ENCODE measurements at places on chromosomes 11 and 22.

GRCh38 chr22:49551446-49551845 lies 276.2 kb downstream of the BRD1 start:
- no peak overlapping the region for H3K4me3 ChIP-seq
- no peaks in the 10 kb centered on the region for H3K27me3 ChIP-seq
- DNase-seq: no peak
- no peak overlapping the region for H3K27ac ChIP-seq

DNA sequence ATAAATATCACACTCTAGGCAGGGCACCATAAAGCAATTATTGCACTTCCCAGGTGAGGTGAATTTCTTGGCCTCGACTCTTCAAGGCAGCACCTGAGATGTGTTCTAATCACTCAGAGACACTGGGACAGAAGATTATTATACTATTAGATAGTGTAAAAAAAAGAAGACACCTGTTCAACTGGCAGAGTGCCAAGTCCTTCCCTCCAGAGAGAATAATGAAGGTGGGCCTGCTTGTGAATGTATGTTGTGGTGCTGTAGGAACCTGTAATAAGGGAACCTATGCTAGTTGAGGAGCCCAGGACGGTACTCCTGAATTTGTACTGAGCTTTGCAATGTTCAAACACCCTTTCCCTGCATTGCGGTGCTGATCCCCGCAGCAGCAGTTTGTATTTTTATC lies 107.5 kb downstream of the NXPE2 start:
- no peak overlapping the region for H3K4me3 ChIP-seq
- no peaks in the 10 kb centered on the region for H3K36me3 ChIP-seq
- H3K4me1 ChIP-seq: no peaks in the 10 kb centered on the region
- no peak overlapping the region for H3K27ac ChIP-seq
- DNase-seq: no peak
- H3K27me3 ChIP-seq: peaks cover 8% of the 10 kb centered on the region

GRCh38 chr11:103202048-103202651 lies 92.9 kb downstream of the DYNC2H1 start:
- no peak overlapping the region for H3K27ac ChIP-seq
- no peaks in the 10 kb centered on the region for H3K27me3 ChIP-seq
- H3K4me1 ChIP-seq: no peaks in the 10 kb centered on the region

DNA sequence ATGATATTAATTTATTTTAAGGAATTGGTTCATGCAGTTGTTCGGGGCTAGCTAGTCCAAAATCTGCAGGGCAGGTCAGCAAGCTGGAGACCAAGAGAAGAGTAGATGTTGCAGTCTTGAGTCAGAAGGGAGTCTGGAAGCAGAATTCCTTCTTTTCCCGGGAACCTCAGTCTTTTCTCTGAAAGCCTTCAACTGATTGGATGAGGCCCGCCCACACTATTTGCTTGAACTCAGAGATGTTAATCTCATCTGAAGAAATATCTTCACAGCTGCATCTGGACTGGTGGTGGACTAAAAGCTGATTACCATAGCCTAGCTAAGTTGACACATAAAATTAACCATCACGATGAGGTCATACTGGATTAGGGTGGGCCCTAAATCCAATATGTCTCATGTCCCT lies 122.2 kb downstream of the COMMD9 start:
- H3K27ac ChIP-seq: no peak overlapping the region
- no peaks in the 10 kb centered on the region for H3K4me1 ChIP-seq
- no peaks in the 10 kb centered on the region for H3K36me3 ChIP-seq
- no peak for DNase-seq
- peaks cover 7% of the 10 kb centered on the region for H3K27me3 ChIP-seq

DNA sequence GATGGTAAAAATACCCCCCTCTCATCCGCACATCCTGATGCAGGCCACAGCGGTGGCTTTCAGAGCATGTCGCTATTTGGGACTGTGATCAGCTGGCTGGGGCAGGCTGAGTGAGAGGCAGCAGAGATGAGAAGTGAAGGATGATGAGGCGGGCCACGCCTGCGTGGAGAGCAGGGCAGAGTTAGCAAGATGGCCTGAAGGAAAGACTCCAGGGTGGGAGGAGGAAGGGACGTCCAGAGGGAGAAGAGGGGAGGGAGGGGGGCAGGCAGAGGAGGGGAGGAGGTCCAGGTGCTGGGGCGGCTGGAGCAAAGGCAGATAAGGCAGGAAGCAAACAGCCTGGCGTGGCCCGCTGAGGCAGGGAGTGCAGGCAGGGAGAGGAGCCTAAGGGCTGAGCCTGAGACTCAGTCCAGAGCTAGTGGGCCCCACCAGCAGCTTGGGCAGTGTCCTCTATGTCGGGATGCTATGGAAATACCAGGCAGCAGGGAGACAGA lies 29.1 kb downstream of the LRFN4 start:
- H3K27ac ChIP-seq: no peak overlapping the region
- no peaks in the 10 kb centered on the region for H3K36me3 ChIP-seq
- no peaks in the 10 kb centered on the region for H3K27me3 ChIP-seq
- H3K4me1 ChIP-seq: peaks cover 5% of the 10 kb centered on the region
- no peak for DNase-seq
- no peak overlapping the region for H3K4me3 ChIP-seq

GRCh38 chr11:46972343-46972742 lies 35.8 kb downstream of the CSTPP1 start:
- no peaks in the 10 kb centered on the region for H3K27me3 ChIP-seq
- no peak overlapping the region for H3K4me3 ChIP-seq
- no peaks in the 10 kb centered on the region for H3K36me3 ChIP-seq
- no peak for DNase-seq

DNA sequence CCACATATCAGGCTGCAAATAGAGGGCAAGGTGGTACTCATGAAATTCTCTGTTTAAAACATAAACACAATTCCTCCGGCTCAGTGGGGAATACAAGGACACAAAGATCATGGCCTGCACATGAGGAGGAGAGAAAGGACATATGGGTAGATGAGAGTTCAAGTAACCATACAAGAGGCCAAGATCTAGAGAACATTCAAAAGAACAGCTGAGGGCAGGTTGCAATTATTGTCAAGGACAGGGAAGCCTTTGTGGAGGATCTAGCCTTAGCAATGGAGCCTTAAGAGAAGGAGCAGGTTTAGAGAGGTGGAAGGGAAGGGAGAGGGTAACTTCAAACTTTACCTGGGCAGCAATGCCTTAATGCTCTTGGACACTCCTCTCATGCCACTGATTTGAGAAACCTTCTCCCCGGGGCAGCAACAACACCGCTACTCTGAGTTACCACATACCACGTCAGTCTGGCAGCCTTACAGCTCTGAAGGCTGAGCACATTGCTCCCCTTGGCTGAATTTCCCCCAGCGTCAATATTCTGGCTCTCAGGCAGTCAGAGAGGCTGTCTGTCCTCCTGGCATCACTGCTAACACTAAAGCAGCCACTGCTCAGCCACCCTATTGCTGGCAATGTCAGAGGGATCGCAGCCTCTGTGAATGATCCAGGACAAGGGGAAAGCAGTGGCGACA lies 55.5 kb downstream of the CLPB start:
- no peak overlapping the region for H3K27ac ChIP-seq
- H3K27me3 ChIP-seq: no peaks in the 10 kb centered on the region
- H3K4me3 ChIP-seq: no peak overlapping the region
- H3K36me3 ChIP-seq: peaks cover 8% of the 10 kb centered on the region
- no peaks in the 10 kb centered on the region for H3K4me1 ChIP-seq

DNA sequence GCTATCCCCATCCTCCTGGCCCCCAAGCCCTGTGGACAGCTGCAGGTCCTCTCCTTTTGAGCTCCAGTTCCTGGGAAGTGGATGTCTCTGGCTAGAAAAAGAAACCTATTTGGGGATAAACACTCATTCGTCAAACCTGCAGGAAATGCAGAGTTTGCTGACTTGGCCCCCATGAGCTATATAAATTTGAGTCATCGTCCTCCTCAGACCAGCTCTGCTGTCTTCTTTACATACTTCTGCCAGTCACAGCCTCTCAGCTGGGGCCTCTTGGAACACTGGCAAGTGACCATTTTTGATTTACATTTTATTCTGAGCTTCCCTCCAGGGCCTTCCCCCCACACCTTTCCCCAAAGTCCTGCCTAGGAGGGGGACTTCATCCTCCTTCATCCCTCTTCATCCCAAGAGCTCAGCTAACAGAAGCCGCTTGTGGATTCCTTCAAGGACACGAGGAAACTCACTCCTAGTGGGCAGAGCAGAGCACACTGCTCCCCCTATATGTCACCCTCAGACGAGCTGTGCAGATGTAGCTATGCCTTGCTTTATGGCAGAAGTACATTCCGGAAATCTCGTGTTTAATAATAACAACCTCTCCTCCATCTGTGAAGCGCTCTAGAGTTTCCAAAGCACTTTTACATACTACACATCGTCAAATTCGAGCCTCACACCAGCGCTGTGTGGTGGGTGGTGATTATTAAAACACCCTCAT lies 131.8 kb downstream of the FEZ1 start:
- H3K27me3 ChIP-seq: peaks cover under 1% of the 10 kb centered on the region
- H3K27ac ChIP-seq: no peak overlapping the region
- no peak overlapping the region for H3K4me3 ChIP-seq
